Hindlimb muscle (tissue), 1 donor: ENCODE measurements at places on chromosomes 1 and 21. TPM values are rescaled to one million over a fixed set of nuclear protein-coding genes. Genes with fewer than 3 reads are reported as not detected.

KCTD3 gene
- polyA plus RNA-seq, result 41.4 TPM

TNFRSF25 gene
- polyA plus RNA-seq, result 14.7 TPM

PYHIN1 gene
- 0.23 TPM for polyA plus RNA-seq

SERINC2 gene
- 45.1 TPM for polyA plus RNA-seq

KLF17 gene
- polyA plus RNA-seq, result not detected

VASH2 gene
- 34.8 TPM for polyA plus RNA-seq

AXDND1 gene
- polyA plus RNA-seq, result not detected

ATP1A4 gene
- polyA plus RNA-seq, result 4.0 TPM

CRYBG2 gene
- 0.40 TPM for polyA plus RNA-seq

EDN2 gene
- polyA plus RNA-seq, result 0.80 TPM

ESPN gene
- polyA plus RNA-seq, result 1.5 TPM

SDHB gene
- polyA plus RNA-seq, result 105 TPM

KIAA0040 gene
- 16.1 TPM for polyA plus RNA-seq

HTR6 gene
- polyA plus RNA-seq, result not detected

ASAP3 gene
- polyA plus RNA-seq, result 57.1 TPM

ZFYVE9 gene
- 19.0 TPM for polyA plus RNA-seq

PLA2G2F gene
- polyA plus RNA-seq, result not detected

LCE1F gene
- not detected for polyA plus RNA-seq

GBP4 gene
- polyA plus RNA-seq, result 4.4 TPM

IFI44 gene
- polyA plus RNA-seq, result 8.5 TPM

FALEC gene
- 1.9 TPM for polyA plus RNA-seq

CRP gene
- polyA plus RNA-seq, result not detected

PLPPR4 gene
- 8.8 TPM for polyA plus RNA-seq

CYP4X1 gene
- polyA plus RNA-seq, result 4.1 TPM

LPGAT1 gene
- polyA plus RNA-seq, result 14.7 TPM

IFNGR2 gene
- 52.7 TPM for polyA plus RNA-seq

NUAK2 gene
- 0.71 TPM for polyA plus RNA-seq
